ENCODE measurements at places on chromosomes 7 and 10.

DNA sequence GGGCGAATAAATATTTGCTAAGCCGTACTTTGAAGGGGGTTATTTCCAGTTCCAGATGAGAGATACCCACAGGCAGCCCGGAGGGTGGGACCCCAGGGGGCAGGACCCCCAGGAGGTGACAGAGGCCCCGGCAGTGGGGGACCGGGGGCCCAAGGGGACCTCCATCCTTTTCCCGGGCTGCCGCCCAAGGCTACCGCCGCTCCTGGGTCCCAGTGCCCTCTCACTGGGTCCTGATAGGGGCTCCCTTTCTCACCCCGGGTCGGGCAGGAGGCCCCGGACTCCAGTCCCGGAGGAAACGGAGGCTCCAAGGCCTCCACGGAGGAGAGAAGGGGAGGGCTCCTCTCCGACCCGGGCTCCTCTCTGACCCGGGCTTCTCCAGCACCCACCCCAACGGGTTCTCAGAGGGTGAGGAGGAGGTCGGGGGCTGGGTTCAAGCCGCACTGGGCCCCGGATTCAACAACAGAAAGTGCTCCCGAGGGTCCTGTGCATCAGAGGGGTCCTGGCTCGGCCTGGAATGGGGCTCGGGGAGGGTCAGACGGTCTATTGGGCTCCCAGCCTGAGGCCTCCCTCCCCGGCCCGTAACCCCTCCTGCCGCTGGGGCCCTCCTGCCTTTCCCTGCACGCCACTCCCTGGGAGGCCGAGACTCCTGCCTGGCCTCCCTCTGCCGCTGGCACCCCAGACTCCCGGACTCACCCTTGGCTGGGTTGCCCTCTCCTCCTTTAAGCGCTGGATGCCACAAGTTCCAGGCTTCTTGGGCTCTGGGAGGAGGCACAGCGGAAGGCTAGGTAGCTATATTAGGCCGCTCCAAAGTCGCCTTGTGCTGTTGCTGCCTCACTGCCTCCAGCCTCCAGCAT lies 62.5 kb downstream of the ZNF37A start:
- no peak for DNase-seq

GRCh38 chr10:60652628-60653027 lies 125.7 kb upstream of the CDK1 start:
- DNase-seq, result no peak

GRCh38 chr7:128274246-128274883 lies 33.3 kb downstream of the LEP start:
- no peak for DNase-seq

DNA sequence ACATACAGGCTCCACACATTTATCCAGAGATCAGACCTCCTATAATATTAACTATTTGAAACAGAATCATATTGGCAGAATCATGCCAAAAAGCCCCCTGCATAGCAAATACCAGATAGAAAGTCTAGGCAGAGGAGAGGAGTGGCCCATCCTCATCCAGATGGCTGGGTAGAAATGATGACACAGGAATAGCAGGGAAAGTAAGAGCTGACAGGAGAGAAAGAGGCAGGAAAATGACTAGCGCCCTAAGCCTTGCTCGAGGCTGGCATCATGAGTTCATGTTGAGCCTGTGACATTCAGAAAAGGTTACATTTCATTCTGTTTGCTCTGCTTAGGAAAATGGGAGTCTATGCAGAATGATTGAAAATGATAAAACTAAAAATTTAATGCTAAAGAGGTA lies 27.6 kb downstream of the WIPF3 start:
- no peak for DNase-seq

DNA sequence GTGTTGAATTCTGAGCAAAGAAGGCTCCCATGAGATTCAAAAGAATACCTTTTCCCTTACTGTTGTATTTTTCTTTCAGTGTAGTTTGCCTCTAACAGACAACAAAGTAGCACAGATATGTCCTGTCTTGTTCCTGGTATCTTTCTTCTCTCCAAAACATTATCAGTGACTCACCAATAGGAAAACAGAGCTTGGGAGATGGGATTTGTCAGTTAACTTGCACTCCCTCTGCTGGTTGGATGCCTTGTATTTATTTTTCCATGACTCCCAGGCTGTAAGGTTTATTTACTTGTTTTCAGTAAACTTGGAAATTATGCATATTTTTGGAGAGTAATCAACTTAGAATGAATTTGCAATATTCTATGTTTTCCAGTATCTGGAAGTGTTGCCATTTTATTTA lies 129.7 kb downstream of the SAMD9 start:
- no peak for DNase-seq

- DNase-seq, result no peak
Observed at GRCh38 chr7:130896898-130897514, 163.0 kb upstream of the KLF14 start.

- DNase-seq, result no peak
Observed at GRCh38 chr7:27897001-27897400, 157.0 kb downstream of the TAX1BP1 start.

- no peak for DNase-seq
Observed at GRCh38 chr7:8434290-8435002, 1.0 kb downstream of the NXPH1 start.

DNA sequence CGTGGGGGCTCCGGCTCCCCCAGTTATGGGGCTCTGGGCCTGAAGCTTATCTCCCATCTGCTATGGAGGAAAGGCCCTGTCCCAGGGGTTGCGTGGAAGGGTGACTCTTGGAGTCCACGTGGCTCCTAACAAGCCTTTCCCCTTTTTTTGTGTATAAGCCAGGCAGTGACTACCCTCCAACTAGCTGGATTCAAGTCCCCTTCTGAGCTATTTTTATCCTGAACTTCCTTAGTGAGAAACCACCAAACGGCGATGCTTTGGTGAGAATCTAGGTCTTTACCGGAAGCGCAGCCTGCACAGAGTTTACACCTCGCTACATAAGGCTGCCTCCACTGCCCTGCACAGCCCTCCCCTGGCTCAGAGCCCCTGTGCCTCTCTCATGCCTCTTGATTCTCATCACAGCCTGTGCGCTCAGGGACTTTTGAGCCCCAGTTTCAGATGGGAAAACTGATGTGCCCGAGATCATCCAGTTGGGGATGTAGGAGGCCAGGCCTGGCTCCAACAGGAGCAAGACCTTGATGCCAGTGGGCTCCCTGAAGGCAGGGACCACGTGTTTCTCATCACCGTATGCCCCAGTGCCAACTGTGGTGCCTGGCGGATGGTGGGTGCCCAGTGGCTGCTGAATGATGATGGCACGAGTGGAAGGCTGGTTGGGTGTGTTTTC lies 102.3 kb upstream of the PPIF start:
- DNase-seq, result no peak

- DNase-seq, result no peak
Observed at GRCh38 chr10:76916536-76916935, 721.1 kb downstream of the KCNMA1 start.
